ENCODE measurements at places on chromosomes 2 and 18.

GRCh38 chr2:76749858-76750257, 772.3 kb downstream of the LRRTM4 start:
- DNase-seq, result peak; percentile 24

GRCh38 chr18:76496194-76496890, 1.3 kb upstream of the ZNF516 start:
- no peak for DNase-seq

DNA sequence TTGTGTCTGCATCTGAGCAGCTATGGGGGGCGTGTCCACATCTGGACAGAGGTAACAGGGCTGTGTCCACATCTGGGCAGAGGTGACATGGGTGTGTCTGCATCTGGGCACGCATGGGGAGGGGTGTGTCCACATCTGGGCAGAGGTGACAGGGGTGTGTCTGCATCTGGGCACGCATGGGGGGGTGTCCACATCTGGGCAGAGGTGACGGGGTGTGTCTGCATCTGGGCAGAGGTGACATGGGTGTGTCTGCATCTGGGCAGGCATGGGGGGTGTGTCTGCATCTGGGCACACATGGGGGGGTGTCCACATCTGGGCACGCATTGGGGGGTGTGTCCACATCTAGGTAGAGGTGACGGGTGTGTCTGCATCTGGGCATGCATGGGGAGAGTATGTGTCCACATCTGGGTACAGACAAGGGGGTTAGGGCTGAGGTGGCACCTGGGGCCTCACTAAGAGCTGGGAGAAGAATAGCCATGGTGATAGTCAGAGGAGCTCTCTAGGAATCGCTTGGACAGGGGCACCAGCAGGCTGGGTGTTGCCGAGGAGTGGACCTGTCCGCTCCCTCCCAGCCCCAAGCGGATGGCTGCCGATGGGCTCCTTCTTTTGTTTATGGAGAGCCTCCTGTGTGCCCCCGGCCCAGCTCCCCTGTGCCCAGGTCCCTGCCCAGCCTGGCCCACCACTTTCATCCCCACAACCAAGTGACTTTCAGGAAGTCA, 177.8 kb downstream of the EIPR1 start:
- no peak for DNase-seq

DNA sequence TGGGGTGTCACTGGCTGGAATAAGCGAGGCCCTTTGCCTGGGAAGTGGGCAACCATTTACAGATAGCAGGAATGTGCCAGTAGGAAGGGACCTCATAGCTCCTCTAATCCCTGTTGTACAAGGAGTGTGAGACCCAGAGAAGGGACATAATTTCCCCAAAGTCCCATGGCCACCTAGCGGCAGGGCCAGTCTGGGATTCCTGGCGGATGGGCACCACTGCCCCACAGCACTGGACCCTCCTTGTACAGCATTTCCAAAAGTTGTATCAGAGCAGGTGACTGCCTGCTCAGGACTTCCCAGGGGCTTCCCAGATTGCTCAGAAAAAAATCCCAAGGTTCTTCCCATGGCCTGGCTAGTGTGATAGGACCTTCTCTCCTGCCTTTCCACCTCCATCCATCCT, 185.8 kb downstream of the GLI2 start:
- no peak for DNase-seq

GRCh38 chr2:178306352-178307073, 112.2 kb downstream of the OSBPL6 start:
- peak; percentile 63 for DNase-seq

DNA sequence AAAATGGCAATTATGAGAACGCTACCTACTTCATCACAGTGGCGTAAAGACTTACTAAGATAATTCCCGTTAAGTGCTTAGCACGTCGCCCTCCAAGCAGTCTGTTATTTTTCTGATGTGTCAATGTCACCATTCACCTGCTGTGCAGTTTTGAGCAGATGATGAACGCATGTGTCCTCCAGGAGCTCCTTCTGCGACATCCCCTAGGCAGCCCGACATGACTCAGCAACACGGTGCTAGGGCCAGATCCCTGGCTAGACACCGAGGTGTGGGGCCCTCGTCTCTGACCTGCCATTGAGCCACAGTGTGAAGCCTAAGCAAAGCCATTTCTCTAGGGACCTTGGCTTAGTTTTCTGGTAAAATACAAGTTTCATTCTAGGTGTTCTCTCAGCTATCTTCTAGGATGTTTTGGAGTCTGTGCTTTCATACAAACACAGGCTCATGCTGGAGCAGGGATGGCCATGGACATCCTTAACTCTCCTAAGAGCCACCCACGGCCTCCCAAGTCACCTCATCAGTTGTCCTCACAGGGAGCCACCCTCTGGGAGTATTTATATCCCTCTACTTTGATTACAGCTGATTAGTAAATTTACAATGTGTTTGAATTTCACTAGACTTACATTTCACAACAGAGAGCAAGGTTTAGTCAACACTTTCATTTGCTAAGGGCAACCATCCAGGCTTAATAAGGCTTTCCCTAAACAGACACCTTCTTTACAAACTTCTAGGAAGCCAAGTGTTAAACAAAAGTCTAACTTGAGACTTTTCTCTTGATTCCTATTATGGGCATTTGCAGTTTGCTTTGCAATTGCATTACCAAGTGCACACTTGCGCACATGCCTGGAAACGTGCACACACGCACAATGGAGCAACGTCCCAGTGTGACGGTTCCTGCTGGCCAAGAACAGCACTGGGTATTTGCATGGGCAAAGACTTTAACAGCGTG, 376.8 kb upstream of the ID2 start:
- DNase-seq, result no peak

GRCh38 chr2:161844822-161845221, 220.6 kb downstream of the SLC4A10 start:
- no peak for DNase-seq

DNA sequence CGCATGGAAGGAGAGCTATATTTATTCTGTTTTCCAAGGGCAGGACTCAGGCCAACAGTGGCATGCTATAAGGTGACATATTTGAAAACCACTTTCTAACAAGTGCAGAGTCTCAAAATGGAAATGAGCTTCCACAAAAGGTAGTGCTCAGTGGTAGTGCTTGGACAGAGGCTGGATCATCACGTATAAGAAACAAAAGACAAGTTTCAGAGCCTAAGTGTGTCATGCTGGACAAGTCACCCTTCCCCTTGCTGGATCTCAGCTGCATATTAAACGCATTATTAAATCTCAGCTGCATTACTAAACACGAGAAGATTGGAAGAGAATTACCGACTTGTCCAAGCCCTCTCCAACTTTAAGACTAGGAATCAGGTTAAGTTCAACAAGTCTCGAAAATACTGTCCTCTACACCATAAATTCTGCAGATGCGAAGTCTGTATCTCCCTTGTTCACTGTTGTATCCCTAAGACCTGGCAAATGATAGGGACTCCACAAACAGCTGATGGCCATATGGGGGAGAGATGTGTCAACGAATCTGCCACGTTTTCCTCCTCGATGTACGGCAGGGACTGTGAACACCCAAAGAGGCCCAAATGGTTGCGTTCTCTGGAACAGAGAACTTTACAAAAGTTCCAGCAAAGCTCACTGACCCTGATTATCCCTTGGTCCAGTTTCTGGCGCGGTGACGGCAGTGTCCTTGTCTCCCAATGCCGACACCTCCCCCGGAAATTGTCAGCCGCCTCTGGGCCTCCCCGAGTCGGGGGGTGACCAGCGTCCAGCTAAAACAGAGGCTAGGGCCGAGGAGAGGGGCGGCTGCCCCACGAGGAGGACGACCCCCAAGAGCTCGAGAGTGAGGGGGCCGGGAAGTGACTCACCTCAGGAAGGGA, 611 bp downstream of the NOL10 start:
- no peak for DNase-seq

GRCh38 chr2:203599509-203599908, 64.4 kb upstream of the RAPH1 start:
- no peak for DNase-seq

DNA sequence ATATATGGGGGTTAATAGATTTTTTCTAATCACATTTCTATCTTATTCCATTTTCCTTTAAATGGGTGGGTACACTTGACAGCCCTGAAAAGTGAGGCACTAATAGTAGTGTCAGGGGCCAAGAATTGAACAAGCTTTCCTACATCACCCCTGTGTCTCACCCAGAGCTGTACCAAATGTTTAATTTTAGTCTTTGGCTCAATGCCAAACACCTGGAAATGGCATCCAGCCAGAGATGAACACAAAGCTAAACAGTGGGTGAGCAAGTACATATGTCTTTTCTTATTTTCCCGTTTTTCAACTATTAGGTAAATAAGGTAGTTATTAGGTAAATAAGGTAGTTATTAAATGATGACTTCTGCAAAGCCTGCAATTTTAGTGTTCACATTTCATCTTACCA, 276.3 kb upstream of the ERBB4 start:
- DNase-seq, result no peak

DNA sequence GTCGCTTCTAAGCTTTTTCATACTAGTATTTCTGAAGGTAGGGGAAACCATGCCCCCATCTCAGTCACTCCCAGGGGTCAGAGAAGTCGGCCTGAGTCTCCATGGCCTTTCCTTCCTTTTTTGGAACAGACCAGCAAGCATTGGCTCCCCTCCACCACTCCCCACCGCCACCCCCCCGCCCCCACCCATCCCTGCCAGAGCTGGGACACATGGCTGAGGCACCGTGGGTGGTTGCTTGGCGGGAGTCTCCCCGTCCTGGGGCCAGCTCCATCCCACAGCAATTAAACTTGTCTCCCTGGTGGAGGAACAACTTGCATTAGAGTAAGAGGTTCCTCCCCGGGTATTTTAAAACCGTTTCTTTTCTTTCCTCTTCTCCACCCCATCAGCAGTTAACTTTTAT, 100.8 kb upstream of the TFPI start:
- DNase-seq, result no peak

- no peak for DNase-seq
Measured at GRCh38 chr2:108949316-108950239, 39.4 kb downstream of the EDAR start.

DNA sequence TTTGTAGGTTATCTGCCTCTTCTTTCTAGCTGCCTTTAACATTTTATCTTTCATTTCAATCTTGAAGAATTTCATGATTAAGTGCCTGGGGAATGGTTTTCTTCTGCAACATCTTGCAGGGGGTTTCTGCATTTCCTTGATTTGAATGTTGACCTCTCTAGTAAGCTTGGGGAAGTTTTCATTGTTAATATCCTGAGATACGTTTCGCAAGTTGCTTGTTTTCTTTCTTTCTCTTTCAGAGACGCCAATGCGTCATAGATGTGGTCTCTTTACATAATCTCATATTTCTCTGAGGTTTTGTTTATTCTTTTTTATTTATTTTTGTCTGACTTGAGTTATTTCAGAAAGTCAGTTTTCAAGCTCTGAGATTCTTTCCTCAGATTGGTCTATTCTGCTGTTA, 225.7 kb downstream of the XIRP2 start:
- DNase-seq, result no peak

DNA sequence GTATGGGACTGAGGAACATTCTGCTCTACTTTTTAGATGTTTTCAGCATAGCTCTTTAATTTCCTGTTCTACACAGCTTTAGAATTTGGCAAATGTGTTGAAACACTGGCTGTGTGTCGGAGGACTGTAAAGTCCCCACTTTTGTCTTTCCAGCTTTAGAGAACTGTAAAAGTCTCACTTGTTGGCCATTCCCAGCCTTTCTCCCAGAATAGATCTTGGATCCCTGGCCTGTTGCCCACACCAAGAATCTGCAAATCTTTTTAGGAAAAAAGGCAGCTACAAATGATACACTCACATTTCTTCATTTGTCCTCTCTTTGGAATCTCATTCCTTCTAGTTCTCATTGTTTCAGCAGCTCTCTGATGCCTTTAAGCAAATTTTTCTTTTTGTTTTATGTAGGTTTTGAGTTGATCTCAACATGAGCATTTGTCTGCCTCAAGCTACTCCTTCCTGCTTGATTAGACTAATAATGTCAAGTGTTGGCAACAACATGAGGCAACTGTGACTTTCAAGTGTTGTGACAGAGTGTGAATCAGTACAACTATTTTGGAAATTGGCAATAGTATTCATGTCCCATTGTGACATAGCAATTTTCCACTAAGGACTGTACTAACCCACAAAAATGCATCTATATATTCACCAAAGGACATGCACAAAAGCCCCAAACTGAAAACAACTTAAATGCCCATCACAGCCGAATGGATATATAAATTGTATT, 610.8 kb downstream of the EPHA4 start:
- DNase-seq, result no peak

- DNase-seq, result no peak
Measured at GRCh38 chr2:9803023-9803805, 40.1 kb upstream of the TAF1B start.

DNA sequence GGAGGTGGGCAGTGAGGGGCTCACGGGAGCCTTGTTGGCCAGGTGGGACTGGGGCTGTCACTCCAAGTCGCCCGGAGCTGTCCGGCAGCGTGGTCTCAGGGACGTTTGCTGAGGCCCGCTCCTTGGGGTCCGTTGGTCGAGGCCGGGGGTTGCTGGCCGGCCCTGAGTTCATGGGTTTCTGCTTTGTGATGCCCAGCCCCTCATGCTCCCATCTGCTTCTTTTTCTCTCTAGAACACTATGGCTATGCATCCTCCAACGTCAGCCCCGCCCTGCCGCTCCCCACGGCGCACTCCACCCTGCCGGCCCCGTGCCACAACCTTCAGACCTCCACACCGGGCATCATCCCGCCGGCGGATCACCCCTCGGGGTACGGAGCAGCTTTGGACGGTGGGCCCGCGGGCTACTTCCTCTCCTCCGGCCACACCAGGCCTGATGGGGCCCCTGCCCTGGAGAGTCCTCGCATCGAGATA, 14.5 kb downstream of the NFATC1 start:
- no peak for DNase-seq

Measured in GDM1 (cell line).